ENCODE measurements at places on chromosomes 1 and 21.

- no peak for DNase-seq
Observed at GRCh38 chr1:212958175-212958574, 7.8 kb downstream of the VASH2 start.

DNA sequence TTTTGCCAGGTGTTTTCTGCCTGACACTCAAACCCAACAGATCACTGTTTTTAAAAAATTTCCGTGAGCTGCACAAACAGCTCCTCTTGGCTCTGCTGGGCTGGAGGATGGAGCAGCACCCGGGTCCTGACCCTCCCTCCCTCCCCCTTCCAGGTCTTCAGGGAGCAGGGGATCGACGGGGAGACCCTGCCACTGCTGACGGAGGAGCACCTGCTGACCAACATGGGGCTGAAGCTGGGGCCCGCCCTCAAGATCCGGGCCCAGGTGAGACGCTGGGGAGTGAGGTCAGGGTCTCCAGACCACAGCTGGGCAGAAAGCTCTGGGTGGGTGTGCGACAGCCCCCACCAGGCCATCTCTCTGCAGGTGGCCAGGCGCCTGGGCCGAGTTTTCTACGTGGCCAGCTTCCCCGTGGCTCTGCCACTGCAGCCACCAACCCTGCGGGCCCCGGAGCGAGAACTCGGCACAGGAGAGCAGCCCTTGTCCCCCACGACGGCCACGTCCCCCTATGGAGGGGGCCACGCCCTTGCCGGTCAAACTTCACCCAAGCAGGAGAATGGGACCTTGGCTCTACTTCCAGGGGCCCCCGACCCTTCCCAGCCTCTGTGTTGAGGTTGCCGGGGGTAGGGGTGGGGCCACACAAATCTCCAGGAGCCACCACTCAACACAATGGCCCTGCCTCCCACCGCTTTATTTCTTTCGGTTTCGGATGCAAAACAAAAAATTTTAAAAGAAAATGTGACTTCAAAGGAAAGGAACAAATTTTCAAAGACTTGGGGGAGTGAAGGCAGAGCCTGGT, 15.3 kb downstream of the NOC2L start:
- no peak for DNase-seq

- no peak for DNase-seq
Observed at GRCh38 chr1:115317101-115318012, 20.7 kb downstream of the NGF start.

DNA sequence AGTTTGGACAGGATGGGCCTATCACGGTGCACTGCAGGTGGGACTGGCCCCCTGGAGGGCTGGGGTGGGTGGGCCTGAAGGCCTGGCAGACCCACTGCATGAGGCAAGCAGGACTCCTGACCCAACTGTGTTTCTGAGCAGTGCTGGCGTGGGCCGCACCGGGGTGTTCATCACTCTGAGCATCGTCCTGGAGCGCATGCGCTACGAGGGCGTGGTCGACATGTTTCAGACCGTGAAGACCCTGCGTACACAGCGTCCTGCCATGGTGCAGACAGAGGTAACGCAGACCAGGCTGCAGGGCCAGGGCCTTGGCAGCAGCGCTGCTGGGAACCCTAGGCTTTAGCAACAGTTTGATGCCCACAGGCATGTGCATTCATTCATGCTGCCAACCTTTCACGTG, 29.0 kb upstream of the KDM4A start:
- DNase-seq: no peak

- DNase-seq: no peak
Observed at GRCh38 chr1:25831569-25832196, 11.9 kb downstream of the MTFR1L start.

GRCh38 chr1:43206600-43207228, 34.6 kb downstream of the CFAP57 start:
- peak; percentile 99 for DNase-seq

- DNase-seq: peak; percentile 75
Observed at GRCh38 chr1:31712630-31713029, 8.8 kb upstream of the COL16A1 start.

GRCh38 chr1:161719325-161719611, 2.1 kb upstream of the FCRLB start:
- DNase-seq: no peak

DNA sequence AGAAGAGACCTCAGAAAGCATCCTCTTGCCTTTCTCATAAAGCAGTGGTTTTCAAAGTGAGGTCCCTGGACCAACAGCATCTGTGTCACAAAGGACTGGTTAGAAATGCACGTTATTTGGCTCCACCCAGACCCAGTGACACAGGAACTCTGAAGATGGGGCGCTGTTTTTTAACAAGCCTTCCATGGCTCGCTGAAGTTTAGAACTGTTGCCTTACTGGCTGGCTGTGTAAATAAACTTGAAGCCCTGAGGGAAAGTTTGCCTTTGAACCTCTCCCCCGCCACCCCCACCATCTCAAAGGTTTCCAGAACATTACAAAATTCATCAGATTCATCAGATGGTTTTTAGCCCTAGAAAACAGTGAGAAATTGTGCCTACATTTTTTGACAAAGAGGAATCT, 21.8 kb upstream of the IKBKE start:
- DNase-seq: no peak

GRCh38 chr1:109474697-109475096, 8.4 kb downstream of the SYPL2 start:
- DNase-seq: no peak

DNA sequence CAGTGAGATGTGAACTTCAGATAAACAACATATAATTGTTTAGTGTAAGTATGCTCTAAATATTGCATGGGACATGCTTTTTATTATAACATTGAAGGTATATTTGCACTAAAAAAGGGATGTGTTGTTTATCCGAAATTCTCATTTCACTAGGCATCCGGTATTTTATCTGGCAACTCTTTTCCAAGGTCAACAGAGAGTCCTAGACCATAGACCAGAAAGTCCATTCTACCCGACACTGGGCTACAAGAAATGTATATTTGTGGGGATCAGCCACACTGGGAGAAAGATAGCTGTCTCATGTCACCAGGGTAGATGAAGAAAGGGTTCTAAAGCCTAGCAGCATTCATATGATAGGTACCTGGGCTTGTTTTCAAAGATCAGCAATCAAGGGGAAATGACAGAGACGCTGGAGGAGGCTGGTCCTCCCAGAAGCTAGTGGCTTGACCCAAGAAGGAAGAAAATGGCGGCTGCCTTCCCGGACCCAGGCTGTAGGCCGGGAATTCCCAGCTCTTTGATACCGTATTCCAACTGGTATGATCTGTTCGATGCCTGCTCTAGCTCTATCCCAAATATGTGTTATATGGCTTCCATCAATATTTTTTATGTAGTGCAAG, 161.1 kb upstream of the IRF2BP2 start:
- DNase-seq: no peak

DNA sequence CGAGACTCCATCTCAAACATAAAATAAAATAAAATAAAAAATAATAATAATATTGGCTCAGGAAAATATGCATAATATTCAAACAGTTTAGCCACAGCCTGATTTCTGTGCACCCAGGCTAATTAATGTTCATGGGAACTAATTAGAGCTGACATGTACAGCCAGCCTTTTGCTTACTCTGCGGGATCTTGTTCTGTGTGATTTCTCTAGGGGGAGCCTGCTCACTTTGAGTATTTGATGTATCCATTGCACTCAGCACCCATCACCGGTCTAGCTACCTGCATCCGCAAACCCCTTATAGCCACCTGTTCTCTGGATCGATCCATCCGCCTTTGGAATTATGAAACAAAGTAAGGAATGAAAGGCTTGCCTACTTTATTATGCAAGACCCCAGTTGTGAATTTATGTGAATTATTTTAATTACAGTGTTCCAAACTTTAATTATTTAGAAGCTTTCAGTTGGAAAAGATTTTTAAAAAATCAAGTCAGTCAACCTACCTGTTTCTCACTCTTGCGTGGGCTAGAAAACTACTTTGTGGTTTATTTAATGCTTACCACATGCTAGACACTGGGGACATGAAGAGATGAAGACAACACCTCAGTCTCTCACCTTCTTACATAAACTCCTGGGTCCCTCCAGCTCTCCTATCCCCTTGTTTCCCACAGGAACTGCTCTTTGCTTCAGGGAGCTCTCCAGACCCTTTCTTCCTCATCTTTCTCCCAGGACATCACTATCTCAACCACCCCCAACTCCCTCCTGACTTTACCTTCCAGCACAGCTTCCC, 25.4 kb downstream of the CFAP57 start:
- DNase-seq: no peak

DNA sequence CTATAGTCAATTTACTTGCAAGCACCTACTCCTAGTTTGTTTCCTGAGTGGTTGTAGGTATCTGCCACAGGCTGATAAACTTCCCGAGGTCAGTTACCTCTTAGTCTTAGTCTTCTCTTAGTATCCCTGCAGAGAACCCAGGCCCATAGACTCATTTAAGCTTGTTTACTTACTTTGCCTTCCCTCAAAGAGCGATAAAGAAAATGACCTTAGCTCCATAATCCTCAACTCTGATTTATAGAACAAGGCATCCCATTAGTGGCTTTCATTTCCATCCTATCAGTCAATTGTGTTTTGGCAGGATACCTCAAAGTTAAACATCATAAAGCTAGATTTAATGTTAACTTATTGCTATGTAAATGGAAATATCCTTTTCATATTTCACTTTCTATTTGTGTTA, 119.7 kb downstream of the UCHL5 start:
- DNase-seq: no peak

DNA sequence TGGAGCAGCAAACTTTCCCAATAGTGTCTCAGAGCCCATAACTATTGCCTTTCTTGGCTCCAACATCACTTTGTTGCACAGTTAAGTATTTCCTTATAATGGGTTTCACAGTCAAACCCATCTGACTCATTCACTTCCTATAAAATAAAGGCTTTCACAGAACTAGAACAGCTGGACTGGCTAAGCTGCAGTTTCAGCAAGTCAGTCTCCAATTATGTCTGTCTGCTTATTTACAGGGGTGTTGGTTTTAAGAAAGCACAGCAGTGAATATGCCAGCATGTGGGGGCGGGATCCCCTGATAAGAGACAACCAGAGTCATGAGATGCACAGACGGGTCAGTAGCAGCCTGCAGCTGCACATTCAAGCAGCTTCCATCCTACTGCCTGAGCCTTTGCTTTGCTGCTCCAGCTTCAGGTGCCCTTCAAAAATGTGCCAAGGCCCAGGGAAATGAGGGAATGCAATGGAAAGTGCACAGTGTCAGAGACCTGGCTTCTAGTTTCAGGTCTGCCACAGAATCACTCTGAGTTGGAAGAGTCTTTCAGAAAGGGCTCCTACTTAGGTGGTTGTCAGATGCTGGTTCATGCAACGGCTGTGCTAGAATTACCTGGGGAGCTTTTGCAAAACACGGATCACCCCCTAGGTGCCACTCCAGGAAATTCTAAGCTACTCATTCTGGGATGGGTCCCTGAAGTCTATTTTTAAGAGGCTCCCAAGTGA, 24.8 kb downstream of the RNF19B start:
- DNase-seq: peak; percentile 90

- no peak for DNase-seq
Observed at GRCh38 chr1:11944358-11944931, 9.9 kb downstream of the PLOD1 start.

- DNase-seq: no peak
Observed at GRCh38 chr1:102691592-102692090, 416.7 kb downstream of the COL11A1 start.

DNA sequence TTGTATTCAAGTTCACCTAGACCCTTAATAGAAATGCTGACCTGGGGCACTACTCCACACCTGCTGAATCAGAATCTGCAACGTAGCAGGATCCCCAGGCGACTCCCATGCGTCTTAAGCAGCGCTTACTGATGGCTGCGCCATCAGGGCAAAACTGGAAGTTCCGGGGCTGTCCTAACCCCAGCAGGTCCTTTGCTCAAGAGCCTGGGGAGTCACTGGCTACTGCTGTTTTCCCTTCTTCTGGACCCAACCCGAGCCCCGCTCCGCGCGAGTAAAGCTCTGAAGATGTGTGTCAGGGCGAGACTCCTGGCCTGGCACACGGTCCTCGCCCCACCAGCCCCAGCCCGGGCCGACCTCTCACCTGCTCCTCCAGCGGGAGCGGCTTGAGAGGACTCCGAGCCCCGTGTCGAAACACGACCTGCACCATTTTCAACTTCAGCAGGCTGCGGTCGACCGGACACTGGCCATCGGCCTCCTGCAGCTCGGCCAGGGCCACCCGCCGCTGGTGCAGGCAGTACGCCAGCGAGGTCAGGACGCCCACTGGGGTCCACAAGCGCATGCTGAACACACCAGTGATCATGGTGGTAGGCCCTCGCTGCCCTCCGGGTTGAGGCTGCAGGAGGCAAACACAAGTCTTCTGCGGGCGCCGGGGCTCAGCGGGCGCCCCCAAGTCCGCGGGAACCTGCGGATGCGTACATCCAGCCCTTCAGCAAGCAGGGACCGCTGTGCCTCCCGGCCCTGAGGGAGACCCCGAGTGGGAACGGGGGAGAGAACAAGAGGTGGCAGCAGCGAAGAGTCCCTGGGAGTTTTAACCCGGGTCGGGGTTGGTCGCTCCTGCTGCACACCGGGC, 630 bp downstream of the ACP6 start:
- DNase-seq: peak; percentile 48

DNA sequence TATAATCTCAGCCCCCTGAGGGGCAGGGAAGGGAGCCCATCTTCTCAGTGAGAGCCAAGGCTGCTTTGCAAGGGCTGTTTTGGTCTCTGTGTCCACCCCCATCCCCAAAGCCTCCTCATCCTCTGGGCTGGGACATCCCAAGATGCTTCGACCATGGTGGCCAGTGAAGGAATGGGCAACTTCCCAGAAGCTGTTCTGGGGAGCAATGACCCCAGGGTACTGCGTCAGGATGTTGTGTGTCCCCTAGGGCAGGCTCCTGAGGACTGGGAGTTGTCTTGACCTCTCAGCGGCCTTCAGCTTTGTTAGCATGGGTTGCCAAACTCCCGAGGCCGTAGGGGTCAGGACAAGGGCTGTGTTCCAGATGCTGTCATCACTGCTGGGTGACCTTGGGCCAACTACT, 238.4 kb upstream of the POU3F1 start:
- no peak for DNase-seq

DNA sequence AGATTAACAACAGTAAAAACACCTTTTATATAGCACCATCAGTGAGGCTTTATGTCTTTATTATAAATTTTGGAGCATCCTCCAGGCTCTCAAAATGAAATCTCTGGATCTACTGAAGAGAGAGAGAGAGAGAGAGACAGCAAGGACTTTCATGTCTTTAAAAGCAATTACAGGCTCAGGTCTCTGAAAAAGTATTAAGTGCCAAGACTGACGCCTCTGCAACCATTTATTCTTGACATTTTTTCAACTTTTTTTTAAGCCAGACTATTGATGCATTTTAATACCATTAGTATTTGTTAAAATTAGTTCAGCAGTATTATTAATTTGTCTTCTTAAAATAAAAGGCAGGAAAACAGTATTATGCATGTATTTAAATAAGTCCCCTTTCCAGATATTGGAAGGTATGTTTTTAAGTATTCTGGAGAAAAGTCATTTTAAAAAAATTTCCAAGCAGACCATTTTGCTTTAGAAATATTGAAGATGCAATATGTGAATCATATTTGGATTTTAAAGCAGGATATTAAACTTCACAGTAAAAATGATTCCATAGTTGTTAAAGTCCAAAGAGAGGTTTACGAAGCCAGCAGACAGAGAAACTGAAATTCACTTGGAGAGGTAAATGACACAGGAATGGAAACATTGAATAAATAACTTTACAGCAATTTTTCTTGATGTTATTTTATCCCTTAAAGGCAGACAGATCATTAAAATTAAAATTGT, 35.4 kb upstream of the APOBEC4 start:
- no peak for DNase-seq

- DNase-seq: no peak
Observed at GRCh38 chr1:93056214-93056613, 22.9 kb upstream of the MTF2 start.

All from HCEC 1CT (cell line).